ENCODE measurements at places on chromosomes 13 and 19.

DNA sequence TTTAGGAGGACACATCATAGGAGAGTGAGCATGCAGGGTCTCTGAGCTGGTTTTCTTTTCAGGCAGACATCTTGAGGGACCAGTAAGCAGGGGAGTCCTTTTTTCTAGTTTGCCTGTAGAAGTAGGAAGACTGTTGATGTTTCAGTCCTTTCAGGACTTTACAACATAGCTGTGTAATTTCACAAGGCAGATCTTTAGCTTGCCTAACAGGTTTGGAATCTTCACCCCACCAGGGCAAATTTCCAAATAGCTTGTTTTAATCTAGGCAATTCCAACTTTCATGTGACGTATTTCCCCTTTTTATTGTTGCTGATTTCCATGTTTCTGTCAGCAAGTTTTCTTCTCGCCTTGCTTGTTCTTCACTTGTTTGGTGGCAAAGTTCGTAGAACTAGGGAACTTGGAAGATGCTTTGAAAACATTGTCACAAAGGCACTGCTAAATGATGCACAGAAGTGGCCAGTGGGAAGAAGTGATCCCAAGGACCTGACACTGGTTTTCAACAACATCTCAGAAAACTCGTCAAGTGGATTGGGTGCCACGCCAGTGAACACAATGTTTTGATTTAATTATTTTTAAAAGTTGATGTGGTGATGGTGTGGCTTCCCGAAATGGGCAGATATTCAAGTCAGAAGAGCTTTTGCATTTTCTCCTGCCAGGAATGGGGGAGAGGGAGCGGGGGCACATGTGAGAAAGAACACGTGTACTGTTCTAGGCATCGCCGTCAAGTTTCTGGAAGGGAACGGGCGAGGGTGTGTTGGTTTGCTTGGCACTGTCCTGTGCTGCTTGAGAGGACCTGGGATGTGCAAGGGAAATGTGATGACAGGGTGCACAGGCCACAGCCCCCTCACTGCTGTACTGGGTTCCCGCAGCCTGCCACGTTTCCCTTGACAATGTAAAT, 418.6 kb downstream of the OXGR1 start:
- no peak for DNase-seq

DNA sequence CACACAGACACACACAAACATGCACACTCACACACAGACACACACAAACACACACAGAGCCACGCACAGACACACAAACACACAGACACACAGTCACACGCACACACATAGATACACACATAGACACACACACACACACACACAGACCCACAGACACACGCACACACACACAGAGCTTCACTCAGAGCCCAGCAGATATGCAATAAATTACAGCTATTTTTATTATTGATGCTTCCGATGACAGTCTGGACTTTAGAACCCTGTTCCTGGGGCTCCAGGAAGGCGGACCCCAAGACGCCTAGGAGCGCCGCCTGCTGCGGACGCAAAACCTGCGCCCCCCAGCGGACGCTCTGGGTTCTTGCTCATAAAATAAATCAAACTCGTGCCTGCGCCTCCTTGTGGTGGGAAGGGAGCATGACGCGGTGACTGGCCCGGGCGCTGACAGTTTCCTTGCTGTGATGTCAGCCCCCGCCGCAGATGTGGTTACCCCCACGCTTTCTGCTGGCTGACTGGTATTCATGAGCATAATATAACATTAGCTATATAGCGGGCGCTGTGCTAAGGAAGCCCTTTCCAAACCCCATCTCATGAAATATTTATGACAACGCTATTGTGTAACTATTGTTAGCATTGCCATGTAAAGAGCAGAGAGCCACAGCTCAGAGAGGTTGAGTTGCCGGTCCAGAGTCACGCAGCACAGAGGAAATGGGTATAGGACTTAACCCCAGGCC, 64.4 kb upstream of the TM9SF2 start:
- DNase-seq = peak; percentile 91

- no peak for DNase-seq
These were observed 477.5 kb downstream of the SLITRK6 start for GRCh38 chr13:85321734-85322133.

GRCh38 chr13:25180775-25181537, 8.9 kb upstream of the AMER2 start:
- no peak for DNase-seq

- DNase-seq = no peak
These were observed 2.3 kb upstream of the LGALS7B start for GRCh38 chr19:38786572-38787265.

GRCh38 chr13:74111399-74111798, 22.8 kb downstream of the KLF12 start:
- no peak for DNase-seq

GRCh38 chr13:65336916-65337315, 1893.2 kb downstream of the PCDH9 start:
- no peak for DNase-seq

- no peak for DNase-seq
These were observed 82.8 kb downstream of the SIPA1L3 start for GRCh38 chr19:37989855-37990254.

GRCh38 chr13:90883592-90883991, 463.9 kb upstream of the MIR17HG start:
- DNase-seq = no peak

DNA sequence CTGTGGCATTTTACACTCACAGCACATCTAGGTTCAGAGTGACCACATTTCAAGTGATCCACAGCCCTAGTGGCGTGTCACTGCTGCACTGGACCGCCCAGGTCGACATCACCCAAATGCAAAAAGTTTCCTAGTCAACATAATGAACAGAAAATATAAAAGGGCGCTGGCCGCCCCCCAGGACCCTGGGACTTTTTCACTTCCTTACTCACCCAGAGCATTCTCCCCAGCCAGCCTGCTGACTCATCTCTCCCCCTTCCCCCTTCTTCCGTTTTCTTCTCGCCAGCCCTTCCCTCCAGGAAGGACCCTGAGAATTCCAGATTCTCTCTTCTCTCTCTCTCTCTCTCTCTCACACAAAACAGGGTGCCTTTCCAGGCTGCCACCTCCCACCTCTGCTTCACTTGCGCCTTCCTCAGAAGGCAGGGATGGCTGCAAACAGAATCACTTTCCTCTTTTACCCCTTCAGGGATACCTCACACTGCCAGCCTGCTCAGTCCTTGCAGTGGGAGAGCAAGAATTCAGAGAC, 21.0 kb upstream of the GRWD1 start:
- no peak for DNase-seq

DNA sequence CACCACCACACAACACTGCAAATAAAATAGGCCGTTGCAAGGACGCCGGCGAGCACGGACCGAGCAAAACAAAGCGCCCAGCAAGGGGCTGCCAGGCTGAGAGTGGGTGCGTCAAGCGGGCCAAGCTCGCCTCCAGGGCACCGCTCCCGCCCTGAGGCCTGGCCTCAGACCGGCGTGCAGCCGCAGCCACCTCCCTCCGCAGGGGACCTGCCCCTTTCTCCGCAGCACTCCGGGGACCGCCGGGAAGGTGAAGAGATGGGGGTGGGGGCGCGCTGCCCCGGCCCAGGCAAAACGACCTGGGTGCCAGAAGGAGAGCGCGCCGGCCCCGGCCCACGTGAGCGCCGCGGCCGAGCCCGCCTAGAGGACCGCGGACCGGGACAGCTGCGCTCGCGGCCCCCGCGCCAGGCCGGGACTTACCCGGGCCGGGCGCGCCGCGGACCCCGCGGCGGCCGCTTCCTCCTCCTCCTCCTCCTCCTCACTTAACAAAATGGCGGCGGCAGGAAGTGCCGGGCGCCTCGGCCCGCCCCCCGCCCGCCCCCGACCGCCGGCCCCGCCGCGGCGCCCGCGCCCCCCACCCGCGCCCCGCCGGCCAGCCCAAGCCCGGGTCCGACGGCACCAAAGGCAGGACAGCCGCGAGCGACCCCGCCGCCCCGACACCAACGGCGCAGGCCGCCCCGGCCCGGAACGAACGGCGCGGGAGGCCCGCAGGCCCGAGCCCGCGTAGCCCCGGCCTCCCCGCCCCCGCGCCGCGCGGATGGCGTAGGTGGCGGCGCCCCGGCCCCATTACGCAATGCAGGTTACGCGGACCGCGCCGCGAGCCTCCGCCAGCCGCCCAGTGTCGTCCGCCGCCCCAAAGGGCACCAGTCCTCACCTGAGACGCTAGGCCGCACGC, 674 bp downstream of the BRD4 start:
- peak; percentile 27 for DNase-seq

GRCh38 chr13:101697745-101698144, 245.3 kb downstream of the ITGBL1 start:
- no peak for DNase-seq

DNA sequence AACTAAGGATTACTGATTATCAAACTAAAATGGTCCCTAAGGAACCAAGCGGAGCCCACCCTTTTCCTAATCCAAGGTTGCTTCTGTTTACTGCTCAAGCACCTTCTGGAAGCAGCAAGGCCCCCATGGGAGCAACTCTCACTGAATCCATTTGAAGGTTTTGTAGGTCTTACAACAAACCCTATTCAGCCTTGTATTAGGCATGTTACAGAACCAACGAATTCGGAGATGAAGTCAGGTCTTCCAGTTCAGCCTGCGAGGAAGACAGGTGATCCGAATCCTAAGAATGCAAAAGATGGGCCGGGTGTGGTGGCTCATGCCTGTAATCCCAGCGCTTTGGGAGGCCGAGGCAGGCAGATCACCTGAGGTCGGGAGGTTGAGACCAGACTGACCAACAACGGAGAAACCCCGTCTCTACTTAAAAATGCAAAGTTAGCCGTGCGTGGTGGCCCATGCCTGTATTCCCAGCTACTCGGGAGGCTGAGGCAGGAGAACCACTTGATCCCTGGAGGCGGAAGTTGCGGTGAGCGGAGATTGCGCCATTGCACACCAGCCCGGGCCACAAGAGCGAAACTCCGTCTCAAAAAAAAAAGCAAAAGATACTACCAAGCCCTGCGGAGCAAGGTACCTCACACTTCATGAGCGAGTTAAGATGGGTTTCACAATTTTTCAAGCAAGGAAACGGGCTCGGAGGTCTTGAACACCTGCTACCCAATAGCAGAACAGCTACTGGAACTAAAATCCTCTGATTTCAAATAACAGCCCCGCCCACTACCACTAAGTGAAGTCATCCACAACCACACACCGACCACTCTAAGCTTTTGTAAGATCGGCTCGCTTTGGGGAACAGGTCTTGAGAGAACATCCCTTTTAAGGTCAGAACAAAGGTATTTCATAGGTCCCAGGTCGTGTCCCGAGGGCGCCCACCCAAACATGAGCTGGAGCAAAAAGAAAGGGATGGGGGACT, 609 bp downstream of the ZAR1L start:
- peak; percentile 41 for DNase-seq

DNA sequence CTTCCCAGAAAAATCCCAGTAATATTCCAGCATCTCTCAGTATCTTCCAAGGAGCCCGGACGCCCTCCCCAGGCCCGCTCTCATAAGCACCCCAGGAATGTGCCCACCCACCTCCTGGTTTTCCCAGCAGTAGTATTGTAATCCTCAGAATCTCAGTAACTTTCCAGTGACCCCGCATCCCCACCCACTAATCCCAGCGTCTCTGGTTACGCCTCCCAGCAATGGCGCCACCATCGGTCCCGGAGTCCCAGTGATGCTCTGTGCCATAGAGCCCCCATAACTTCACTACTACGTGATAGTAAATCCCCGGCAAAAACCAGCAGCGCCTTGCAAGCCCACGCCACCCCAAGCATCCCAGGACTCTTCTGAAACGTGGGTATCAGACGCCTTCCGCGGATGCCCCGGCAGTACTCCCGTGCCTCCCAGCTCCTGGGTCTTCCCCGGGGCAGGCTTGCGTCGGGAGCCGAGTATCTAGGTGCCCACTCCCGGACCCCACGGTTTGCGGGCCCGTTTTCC, 928 bp upstream of the PNPLA6 start:
- DNase-seq = no peak

DNA sequence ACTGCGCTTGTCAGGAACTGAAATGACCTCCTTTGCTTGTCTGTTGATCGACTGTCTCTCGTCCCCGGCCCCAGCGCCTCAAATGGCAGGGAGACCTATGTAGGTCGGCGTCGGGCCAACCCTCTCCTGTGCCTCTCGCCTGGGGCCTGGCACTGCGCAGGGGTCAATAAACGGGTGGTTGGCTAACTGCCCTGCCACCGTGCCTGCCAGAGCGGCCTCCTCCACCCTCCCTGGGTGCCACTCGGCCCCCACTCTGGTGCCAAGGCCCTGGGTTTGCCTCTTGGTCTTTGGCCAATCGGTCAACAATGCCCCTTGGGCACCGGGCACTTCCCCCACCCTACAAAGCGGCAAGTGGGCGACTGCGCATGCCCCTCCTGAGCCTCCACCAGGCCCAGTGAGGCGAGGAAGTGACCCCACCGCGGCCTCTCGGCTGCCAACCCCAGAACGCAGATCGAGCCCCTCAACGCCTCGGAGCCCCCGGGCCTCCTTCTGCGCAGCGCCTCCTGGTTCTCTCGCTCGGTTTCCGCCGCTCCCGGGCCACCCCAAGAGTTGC, 1.1 kb downstream of the KEAP1 start:
- no peak for DNase-seq

DNA sequence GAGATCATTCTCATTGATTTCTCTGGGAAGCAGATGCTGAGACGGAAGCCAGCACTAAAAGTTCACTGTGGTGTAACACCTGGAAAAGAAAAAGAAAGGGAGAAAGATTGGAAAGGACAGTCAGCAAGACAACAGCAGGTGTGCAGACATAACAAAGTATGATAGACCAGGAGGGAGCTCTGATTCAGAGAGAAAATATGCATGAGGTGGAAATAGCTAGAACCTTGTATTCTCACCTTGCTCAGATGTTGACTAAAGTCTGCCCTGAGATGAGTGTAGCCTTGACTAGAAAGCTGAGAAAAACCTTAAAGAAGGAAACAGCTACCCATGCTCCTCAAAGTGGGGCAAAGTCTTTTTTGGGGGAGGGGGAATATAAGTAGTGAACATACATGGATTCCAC, 1711.8 kb downstream of the EFNB2 start:
- no peak for DNase-seq

DNA sequence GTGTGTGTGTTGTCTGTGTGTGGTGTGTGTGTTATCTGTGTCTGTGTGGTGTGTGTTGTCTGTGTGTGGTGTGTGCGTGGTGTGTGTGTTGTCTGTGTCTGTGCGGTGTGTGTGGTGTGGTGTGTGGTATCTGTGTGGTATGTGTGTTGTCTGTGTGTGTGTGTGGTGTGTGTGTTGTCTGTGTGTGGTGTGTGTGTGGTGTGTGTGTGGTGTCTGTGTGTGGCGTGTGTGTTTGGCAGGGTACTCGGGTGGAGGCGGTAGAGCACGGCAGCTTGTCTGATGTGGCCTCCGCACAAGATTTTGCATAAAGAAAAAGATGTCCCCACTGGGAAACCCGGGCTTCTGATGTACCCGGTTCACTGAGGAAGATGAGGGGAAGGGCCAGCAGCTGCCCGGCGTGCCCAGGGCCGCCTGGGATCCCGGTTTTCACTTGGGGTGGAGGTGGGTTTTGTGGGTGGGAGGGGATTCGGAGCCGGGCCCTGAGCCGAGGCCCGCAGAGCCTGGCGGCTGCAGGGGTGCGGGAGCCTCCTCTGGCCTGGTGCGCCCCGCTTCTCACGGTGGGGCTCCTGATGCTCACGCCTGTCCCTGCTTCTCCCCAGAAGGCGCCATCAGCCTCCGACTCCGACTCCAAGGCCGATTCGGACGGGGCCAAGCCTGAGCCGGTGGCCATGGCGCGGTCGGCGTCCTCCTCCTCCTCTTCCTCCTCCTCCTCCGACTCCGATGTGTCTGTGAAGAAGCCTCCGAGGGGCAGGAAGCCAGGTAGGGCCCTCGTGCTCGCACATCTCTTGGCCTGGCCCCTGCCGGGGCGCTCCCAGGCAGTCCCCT, 21.2 kb downstream of the HDGFL2 start:
- no peak for DNase-seq
